ENCODE measurements at places on chromosomes 6 and 20. TPM values are rescaled to one million over a fixed set of nuclear protein-coding genes. Genes with fewer than 3 reads are reported as not detected.

DNA sequence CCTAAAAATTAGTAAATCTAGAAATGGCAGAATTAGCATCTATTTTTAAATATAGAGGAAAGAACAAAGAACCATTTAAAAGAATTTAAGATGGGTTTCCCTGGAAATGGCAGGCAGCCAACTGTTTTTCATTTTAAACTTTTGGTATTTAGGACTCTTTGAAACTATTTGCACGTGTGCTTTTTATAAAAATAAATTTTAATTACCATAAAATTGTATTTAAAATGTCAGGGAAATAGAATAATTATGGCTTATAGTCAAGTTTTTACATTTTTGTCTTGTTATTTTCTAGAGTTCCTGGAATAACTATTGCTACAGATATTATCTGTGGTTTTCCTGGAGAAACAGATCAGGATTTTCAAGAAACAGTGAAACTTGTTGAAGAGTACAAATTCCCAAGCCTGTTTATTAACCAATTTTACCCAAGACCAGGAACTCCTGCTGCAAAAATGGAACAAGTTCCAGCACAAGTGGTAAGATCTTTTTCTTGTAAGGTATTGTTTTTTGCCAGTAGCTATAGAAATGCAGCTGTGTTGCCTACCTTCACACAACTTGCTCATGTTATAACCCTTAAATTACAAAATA, 528.7 kb upstream of the SOX4 start:
- peaks cover 1% of the 10 kb centered on the region for H3K4me1 ChIP-seq
- no peak for DNase-seq
- H3K27me3 ChIP-seq, result no peaks in the 10 kb centered on the region
- no peak overlapping the region for H3K27ac ChIP-seq
- no peak overlapping the region for H3K4me3 ChIP-seq

Gene SLC17A3
- total RNA-seq, result 0.55 TPM

Gene ENPP5
- total RNA-seq, result not detected

DNA sequence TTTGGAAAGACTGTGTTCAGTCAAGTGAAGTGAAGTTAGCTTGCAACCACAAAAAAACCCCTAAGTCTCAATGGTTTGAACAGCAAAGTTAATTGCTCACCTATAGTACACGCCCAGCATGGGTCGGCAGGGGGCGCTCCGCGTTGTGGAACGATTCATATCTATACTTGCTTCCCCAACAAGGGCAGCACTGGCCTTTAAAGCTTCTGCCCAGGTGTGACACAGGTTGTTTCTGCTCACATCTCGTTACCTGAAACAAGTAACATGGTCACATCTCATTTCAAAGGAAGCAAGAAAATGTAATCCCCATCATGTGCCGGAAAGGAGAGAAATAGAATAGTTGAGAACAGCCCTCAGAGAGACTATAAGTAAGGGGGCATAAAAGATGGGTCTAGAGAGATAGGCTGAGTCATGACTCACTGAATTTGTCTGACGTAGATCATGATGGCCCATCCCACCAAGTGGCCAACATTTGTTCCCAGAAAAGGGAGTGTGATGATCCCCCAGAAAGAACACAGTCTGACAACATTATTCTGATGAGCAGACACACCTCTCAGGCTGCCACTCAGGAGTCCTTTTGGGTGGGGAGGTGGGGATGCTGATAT, 29.0 kb downstream of the HNF4A start:
- H3K36me3 ChIP-seq, result no peaks in the 10 kb centered on the region
- peak; percentile 88 for DNase-seq
- H3K27ac ChIP-seq, result no peak overlapping the region
- H3K27me3 ChIP-seq, result peaks cover 6% of the 10 kb centered on the region

DNA sequence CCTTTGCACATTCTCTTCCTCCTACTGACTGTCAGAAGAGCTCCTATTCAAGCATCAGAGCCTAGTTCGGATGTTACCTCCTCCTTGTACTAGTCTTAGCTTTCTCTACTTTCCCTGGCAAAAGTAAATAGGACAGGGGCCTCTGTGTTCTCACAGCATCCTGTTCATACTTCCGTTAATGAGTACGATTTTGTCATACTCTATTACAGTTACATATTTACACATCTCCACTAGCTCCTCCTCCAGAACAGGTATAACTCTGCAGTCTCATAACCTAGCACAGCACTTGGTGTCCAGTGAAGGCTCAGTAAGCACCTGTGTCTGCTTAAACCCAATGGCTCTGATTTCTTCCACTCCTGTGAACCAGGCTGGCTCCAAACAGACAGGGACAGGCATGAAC, 7.0 kb downstream of the ELMO2 start:
- peak overlapping the region; percentile 76 for H3K27ac ChIP-seq
- peaks cover 46% of the 10 kb centered on the region for H3K36me3 ChIP-seq
- peaks cover 61% of the 10 kb centered on the region for H3K4me1 ChIP-seq
- H3K27me3 ChIP-seq, result no peaks in the 10 kb centered on the region
- peak overlapping the region; percentile 29 for H3K4me3 ChIP-seq

GRCh38 chr20:18738055-18738454, 75.5 kb upstream of the SCP2D1 start:
- peak overlapping the region; percentile 40 for H3K27ac ChIP-seq
- H3K27me3 ChIP-seq, result no peaks in the 10 kb centered on the region
- H3K4me1 ChIP-seq, result peaks cover 2% of the 10 kb centered on the region
- DNase-seq, result peak; percentile 38

GRCh38 chr6:44704240-44705150, 317.0 kb downstream of the CDC5L start:
- H3K27ac ChIP-seq, result peak overlapping the region; percentile 40
- peaks cover 6% of the 10 kb centered on the region for H3K4me1 ChIP-seq
- H3K36me3 ChIP-seq, result no peaks in the 10 kb centered on the region
- DNase-seq, result peak; percentile 30

DNA sequence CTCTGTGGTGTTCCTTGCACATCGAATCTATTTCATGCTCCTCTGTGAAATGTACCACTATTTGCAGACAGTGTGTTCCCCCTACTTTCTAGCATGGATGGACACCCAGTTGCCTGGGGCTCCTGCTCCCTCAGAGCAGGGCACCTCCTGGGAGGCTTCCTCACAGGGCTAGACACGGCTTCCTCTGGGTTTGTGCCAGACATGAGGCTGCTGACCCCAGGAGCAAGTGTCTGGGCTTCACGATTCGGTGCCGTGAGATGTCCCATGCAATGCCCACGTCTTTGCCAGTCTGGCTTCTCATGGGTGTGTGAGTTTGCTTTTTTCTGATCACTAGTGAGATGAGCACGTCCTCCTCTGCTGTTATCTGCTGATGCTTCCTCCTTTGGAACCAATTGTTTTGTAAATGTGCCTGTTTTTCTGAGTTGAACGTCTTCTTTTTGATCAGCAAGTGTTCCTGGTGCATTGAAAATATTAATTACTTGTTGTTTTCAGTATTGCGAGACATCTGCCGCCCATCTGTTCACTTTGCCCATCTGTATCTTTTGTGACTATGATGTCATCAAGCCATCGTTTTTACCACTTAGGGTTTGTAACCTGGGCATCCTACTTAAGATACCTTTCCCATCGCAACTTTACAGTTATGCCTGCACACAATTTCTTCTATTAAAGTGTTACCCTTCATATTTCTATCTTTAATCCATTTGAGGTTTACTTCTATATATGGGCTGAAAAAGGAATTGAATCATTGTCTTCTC, 92.0 kb downstream of the TTLL2 start:
- H3K36me3 ChIP-seq, result no peaks in the 10 kb centered on the region
- H3K27ac ChIP-seq, result no peak overlapping the region
- H3K4me3 ChIP-seq, result no peak overlapping the region
- peaks cover 5% of the 10 kb centered on the region for H3K27me3 ChIP-seq
- H3K4me1 ChIP-seq, result no peaks in the 10 kb centered on the region

DNA sequence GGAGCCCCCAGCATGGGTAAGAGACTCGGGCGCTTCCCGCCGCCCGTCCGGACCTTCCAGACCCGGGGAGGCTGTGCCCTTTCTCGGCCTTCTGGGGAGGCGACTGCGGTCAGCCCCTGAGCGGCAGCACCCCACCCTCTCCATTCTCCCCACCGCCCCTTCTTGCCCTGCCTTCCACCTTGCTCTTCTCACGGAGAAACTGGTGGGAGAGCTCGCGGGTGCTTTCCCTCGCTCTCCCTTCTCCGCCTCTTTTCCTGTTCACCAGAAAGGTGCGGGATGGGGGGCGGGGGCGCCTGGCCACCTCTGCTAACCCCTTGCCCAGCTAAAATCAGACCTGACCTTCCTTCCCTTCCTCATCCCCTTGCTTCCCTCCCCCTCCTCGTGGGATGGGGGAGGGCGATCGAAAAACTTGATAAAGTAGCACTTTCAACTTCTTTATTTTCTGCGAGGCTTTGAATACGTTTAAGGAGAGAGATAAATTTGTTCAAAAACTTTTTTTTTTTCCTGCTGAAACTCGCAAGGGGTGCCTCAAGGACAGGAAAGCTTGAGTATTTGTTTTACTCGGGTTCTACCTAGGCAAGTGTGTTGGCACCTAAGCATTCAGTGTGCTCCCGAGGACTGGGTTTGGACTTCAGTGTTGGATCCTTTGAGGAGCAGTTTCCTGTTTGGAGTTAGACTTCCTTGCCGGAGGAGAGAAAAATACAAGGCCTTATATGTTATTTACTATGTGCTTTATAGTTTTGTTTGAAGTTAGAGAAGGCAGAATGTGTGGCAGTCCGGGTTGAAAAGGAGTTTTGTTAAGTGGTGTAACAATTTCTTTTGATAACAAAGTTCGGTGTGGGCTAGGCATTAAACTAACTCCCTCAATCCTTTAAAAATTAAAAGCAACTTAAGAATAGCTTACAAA, 897 bp downstream of the CD2AP start:
- H3K27ac ChIP-seq, result peak overlapping the region; percentile 95
- H3K4me3 ChIP-seq, result peak overlapping the region; percentile 95
- H3K36me3 ChIP-seq, result peaks cover 12% of the 10 kb centered on the region
- H3K4me1 ChIP-seq, result peaks cover 43% of the 10 kb centered on the region
- no peaks in the 10 kb centered on the region for H3K27me3 ChIP-seq
- DNase-seq, result no peak

DNA sequence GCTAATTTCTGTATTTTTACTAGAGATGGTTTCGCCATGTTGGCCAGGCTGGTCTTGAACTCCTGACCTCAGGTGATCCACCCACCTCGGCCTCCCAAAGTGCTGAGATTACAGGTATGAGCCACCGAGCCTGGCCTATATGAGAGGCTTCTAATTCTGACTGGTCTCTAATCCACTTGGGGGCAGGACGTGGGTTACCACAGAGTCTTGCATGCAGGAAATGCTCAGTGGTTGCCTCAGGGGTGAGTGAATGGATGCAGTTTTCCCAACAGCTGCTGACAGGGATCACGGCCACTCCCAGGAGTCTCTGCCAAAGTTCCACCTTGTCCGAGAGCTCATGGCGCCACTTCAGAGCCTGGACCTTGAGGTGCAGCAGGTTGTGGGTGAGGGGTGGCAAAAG, 6.4 kb upstream of the FANCE start:
- no peak overlapping the region for H3K4me3 ChIP-seq
- DNase-seq, result peak; percentile 78
- H3K27me3 ChIP-seq, result no peaks in the 10 kb centered on the region
- peak overlapping the region; percentile 63 for H3K27ac ChIP-seq
- peaks cover 31% of the 10 kb centered on the region for H3K4me1 ChIP-seq
- no peaks in the 10 kb centered on the region for H3K36me3 ChIP-seq

- DNase-seq, result no peak
- no peak overlapping the region for H3K27ac ChIP-seq
- no peaks in the 10 kb centered on the region for H3K36me3 ChIP-seq
- H3K4me1 ChIP-seq, result no peaks in the 10 kb centered on the region
- no peaks in the 10 kb centered on the region for H3K27me3 ChIP-seq
Observed at GRCh38 chr6:93962566-93962965, 543.2 kb upstream of the EPHA7 start.

- H3K4me1 ChIP-seq, result peaks cover 8% of the 10 kb centered on the region
- H3K36me3 ChIP-seq, result no peaks in the 10 kb centered on the region
- H3K4me3 ChIP-seq, result no peak overlapping the region
- H3K27me3 ChIP-seq, result peaks cover 9% of the 10 kb centered on the region
Observed at GRCh38 chr20:50308513-50309279, 118.1 kb downstream of the CEBPB start.

GRCh38 chr6:53578371-53578770, 33.5 kb upstream of the GCLC start:
- no peaks in the 10 kb centered on the region for H3K27me3 ChIP-seq
- DNase-seq, result no peak
- no peak overlapping the region for H3K27ac ChIP-seq
- H3K36me3 ChIP-seq, result no peaks in the 10 kb centered on the region
